ENCODE measurements at places on chromosomes 16 and 17.

DNA sequence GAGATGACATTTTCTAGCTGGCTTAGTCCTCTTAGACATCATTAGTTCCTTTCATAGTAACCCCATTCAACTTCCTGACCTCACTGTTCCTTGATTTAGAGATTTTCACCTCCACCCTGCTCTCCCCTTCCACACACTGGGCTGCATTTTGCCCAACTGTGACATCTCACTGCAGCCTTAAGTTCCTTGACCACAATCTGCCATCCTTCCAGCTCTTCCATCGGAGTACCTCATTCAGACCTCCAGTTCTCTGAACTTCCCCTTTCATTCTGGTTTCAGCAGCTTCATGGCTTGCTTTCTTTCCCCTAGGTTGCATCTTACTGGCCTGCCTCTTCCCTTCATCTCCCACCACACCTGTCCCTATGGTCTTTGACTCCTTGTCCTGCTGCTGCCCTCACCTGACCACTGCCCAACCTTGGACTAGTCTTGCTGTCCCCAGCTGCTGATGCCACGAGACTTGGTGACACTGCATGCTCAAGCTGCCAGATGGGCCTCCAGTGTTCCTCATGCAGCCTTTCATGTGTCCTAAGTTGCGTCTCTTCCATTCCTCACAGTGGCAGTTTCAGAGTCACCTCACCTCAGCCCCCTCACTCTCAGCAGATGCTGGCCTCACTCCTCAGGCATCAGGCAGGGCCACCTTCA lies 40.8 kb downstream of the NUP88 start:
- DNase-seq, result no peak

GRCh38 chr16:64089697-64090096 lies 1032.2 kb downstream of the CDH11 start:
- DNase-seq, result peak; percentile 30

DNA sequence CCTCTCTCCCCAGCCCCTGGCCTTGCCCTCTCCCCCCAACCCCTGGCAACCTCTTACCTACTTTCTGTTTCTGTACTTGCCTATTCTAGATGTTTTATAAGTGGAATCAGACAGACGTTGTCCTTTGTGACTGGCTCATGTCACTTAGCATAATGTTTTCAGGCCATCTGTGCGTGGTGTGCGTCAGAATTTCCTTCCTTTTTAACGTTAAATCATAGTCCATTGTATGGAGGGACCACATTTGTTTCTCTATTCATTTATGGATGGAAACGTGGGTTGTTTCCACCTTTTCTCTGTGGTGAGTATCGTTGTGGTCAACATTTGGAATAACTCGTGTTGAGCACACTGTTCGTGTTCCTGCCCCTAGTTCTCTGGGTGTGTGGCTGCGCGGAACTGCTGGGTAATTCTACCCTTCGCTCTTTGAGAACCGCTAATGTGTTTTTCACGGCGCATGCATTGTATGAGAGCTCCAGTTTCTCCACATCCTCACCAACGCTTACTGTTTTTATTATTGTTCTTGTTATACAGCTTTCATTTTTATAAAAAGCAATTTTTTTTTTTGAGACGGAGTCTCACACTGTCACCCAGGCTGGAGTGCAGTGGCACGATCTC lies 26.3 kb downstream of the ACTG1 start:
- no peak for DNase-seq

GRCh38 chr17:79993390-79994227 lies 42.1 kb downstream of the TBC1D16 start:
- DNase-seq, result peak; percentile 70

- DNase-seq, result no peak
These were observed 6.8 kb downstream of the CACNG1 start for GRCh38 chr17:67051155-67051538.

DNA sequence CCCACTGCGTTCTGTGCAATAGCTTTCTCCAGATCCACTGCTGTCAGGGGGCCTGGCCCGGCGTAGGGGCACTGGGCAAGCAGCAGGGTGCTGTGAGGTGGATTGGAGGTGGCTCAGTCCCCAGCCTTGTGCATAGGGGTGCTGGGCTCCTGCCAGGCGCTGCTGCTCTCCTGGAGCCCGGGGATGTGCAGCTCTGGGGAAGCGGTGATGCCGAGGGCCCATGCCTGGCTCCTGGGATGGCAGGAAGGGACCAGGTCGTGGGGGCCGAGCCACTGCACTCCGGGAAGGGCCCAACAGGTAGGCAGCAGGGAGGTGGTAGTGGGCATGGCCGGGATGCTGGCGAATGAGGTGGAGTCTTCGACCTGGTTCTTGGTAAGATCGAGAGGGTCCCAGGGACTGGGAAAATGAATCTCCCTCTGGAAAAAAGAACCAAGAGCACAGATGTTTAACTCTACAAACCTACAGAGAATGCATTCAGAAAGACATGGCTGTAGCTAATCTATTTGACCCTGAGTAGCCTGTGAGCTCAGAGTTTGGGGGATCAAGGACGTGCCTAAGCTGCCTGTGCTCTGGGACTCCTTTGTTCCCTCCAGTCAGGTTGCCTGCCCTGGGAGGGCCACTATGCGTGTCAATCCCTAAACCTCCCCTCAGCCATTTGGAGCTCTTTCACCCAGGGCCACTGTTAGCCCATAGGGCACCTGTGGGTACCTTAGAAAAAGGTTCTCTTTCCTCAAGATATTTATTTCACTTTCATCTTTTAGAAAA lies 6.6 kb upstream of the SUPT4H1 start:
- no peak for DNase-seq

GRCh38 chr16:12580809-12581208 lies 222.9 kb downstream of the CPPED1 start:
- no peak for DNase-seq

DNA sequence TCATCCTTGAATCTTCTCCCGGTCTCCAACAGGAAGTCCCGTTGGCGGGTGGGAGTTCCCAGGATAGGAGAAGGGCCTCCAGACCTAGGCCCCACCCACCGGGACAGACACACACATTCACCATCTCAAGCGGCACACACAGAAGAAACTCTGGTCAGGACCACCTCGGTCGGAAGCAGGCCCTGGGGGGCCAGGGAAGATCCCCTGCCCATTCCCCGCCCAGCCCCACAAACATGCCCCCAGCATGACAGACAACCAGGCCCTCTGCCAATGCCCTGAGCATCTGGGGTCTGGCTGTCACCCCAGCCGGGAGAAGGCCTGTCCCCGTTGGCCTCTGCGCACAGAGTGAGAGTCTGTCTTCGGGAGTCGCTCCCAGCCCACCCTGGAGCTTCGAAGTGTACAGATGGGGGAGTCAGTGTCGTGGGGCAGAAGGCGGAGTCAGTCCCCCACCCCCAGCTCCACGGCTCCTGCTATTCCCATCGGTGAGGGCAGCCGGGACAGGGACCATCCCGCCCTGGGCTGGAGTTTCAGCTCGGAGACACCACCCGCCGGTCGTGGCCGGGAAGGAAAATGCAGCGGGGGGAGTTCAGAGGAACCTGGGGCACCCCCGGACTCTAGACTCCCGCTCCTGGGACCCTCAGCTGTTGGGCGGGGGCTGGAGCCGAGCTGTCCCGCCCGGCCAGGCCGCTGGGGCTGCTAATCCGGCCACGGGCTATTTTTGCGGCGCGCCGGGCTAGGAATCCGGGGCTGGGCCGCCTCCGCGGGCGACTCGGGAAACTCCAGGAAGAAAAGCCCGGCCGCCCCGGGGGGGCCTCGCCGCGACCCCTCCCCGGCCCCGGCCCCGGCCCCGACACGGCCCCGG lies 660 bp downstream of the RHBDF1 start:
- DNase-seq, result peak; percentile 17

DNA sequence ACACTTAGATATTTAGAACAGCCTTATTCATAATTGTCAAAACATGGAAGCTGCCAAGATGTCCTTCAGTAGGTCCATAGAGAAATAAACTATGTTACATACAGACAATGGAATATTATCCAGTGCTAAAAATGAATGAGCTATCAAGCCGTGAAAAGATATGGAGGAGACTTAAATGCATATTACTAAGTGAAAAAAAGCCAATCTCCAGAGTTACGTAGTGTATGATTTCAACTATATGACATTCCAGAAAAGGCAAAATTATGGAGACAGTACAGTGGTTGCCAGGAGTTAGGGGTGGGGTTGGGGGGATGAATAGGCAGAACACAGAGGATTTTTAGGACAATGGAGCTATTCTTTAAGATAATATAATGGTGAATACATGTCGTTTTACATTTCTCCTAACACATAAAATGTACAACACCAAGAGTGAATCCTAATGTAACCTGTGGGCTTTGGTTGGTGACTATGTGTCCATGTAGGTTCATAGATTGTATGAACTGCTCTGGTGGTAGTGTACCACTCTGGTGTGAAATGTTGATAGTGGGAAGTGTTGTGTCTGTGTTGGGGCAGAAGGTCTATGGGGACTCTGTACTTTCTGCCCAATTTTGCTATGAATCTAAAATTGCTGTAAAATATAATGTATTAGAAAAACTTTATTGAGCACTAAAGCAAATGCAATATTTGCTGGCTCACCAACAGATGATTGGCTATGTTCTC lies 122.6 kb downstream of the USP22 start:
- no peak for DNase-seq

GRCh38 chr16:11797957-11798299 lies 870 bp upstream of the ZC3H7A start:
- DNase-seq, result peak; percentile 46

DNA sequence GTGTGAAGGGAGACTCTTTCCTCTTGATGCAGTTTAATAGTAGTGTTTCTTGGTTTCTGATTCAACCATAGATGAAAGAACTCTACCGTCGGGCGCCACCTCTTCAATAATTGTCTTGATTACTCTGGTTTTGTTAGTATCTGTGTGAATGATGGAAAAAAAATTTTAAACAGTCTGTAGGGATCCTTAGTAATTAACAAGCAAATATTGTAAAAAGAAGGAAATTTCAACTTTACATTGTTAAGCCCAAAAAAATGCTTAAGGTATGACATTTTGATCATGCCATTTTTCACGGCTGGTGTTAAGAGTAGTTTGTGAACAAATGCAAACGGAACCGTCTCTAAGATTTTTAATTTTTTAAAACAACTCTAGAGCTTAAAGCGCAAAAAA lies 4.1 kb downstream of the KRT10 start:
- no peak for DNase-seq

- DNase-seq, result no peak
These were observed 39.2 kb downstream of the NDE1 start for GRCh38 chr16:15689290-15689689.

DNA sequence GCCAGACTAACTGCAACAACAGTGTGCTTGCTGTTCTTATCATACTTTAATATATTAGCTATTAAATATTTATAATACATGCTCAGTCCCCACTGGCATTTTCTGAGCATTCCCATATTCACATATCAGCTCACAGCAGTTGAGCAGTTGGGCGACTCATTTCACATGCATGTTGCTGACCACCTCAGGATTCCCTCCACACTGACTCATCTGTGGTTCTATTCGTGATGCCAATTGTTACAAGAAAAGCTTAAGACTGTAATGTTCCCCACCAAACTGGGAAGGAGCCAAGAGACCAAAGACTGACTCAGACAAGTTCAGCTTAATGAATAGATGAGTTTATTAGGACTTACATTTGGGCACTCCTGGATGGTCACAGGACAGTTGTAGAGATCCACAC lies 100.3 kb upstream of the KIF2B start:
- DNase-seq, result no peak

DNA sequence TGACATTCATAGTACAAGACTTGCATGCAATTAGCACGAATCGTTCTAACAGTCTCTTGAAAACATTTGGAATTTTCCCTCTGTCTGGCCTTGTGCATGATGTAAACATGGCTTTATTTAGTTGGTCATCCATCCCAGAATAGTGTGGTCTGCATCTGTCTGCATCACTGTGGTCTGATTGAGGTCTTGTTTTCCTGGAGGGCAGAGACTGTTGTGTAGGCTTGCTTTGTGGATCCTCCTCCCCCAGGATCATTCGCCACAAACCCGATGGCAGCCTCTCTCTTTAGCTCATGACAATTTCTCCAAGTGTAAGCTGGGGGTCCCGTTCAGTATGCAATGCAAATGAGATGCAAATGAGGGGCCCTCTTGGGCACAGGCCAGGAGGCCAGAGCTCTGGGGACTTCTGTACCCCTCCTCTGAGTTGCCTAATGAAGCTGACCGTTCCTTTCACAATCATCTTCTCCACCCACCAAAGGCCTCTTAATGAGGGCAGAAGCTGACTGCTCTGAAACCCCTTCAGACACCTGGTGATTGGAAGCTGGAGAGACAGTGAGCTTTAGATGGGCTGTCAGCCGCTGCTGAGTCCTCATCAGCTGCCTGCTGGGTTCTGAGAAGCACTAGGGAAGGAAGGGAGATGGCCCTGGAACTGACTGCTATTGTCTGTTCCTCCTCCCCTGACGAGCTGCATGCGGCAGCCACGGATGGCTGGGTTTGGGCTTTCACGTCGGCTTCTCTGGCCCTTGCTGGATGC lies 201.2 kb upstream of the CACNG3 start:
- DNase-seq, result no peak

DNA sequence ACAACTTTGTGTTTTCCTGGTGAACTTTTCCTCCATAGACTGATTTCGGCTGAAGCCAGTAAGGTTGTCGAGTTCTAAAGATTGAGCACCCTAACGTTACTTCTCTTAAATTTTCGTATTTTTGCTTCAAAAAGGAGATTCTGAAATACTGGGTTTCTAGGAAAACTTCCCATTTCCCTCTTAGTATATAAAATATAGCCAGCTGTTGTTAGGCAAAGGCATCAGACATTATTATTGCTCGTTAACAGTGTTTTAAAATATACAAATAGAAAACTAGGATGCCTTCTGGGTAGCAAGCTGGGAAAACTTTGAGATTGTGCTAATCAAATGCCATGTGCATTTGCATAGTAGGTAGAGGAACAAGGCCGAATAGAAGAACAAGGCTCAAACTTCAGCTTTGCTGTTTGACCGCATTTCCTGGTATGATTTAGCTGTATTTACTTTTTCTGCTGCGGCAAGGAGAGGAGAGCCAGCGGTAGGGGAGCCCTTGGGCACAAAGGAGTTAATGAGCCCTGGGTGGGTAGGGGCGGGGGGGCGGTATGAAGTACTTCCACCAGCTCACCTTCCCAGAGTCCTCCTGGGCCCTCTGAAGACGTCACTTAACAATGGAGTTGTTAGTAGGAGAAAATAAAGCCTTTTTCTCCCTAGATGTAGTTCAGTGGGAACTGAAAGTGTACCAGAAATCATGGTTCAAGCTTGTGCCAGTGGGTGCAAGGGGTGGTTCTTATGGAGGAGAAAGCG lies 151.9 kb downstream of the MSI2 start:
- DNase-seq, result peak; percentile 85

DNA sequence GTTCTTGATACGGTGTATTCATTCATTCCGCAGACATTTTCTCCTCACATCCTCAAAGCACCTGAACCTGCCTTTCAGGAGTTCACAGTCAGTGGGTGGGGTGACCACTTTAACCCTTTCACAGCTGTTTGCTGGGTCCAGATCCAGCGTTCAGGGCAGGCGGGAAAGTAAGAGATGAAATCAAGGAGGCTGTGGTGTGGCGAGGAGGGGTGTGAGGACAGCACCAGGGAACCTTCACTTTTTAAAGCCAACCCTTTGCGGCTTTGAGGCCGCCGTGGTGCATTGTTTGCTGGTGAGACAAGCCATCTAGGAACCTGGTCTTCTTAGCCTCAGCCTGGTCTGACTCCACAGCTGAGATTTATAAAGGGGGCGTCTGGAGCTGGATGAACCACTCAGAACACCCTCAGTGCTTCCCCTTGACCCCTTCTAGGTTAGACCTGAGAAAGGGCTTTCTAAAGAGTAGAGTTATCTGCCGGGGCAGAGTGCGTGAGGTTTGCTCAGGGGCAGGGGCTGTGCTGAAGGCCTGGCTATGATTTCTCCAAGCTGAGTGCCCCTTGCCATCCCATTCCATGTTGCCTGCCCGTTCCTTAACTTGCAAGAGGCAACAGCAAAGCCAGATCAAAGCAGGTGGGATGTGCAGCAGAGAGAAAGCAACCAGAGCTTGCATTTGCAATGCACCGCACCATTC lies 933 bp downstream of the CCR7 start:
- DNase-seq, result no peak

- DNase-seq, result no peak
These were observed 36.3 kb downstream of the OR1D5 start for GRCh38 chr17:3026856-3027751.
